ENCODE measurements at places on chromosomes 7 and 10. TPM values are rescaled to one million over a fixed set of nuclear protein-coding genes. Genes with fewer than 3 reads are reported as not detected.

DNA sequence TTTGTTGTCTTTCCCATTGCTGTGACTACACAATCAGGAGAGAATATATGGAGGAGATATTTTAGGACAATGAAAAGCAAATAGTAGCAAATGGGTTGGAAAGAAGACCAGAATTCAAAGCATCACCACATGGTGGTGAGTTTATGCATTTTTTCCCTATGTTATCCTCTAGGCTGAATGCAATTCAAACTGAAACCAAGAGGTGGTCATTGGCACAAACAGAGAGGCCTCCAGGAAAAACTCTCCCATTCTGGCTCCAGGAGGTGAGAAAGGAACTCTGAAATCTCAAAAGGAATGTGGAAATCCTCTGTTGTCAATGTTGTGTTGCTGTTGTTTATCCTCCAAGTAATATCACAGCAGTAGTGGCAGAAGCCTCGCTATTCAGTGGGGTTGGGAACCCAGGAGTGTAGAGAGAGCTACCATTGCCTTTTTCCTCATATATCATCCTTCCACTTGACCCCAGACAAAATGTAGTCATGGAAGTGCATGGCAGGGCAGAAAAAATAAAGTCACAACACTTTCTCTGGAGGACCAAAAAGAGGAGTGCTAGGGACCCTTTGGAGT is 819.1 kb downstream of the GRID1 start:
- DNase-seq: no peak

- no peak for DNase-seq
These were observed 172.4 kb upstream of the AGR3 start for GRCh38 chr7:17054206-17054605.

The HTR7 gene
- total RNA-seq: 0.38 TPM

DNA sequence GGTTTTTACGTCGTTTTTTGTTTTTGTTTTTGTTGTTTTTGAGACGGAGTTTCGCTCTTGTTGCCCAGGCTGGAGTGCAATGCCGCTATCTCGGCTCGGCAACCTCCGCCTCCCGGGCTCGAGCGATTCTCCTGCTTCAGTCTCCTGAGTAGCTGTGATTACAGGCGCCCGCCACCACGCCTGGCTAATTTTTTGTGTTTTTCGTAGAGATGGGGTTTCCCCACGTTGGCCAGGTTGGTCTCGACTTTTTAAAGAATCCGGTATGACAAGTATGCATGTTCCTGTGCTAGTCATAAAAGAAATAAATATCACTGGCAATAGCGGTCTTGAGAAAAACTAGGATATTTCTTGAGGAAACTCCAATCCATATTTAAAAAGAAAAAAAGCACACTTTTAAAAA is 2.7 kb upstream of the ARL4A start:
- no peak for DNase-seq

The TBC1D12 gene
- total RNA-seq: 13.1 TPM

DNA sequence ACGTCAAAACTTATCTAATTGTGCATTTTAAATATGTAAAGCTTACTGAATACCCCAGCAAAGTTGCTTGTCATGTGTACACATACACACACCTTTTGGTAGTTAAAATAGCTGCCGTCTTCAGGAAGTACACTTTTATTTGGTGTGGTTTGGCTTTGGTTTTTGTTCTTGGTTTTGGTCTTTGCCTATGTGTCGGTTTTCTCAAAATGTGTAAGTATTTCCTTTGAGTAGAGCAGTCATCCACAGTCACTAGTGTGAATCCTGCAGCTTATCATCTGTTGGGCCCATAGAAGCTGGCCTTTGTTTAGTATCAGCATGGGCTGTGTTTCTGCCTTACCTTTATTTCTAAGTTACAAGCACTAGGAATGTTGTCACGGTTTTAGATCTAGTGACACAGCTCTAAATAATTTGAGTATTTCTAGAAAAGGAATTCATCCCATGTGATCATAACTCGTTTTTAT is 35.3 kb downstream of the NET1 start:
- no peak for DNase-seq

DNA sequence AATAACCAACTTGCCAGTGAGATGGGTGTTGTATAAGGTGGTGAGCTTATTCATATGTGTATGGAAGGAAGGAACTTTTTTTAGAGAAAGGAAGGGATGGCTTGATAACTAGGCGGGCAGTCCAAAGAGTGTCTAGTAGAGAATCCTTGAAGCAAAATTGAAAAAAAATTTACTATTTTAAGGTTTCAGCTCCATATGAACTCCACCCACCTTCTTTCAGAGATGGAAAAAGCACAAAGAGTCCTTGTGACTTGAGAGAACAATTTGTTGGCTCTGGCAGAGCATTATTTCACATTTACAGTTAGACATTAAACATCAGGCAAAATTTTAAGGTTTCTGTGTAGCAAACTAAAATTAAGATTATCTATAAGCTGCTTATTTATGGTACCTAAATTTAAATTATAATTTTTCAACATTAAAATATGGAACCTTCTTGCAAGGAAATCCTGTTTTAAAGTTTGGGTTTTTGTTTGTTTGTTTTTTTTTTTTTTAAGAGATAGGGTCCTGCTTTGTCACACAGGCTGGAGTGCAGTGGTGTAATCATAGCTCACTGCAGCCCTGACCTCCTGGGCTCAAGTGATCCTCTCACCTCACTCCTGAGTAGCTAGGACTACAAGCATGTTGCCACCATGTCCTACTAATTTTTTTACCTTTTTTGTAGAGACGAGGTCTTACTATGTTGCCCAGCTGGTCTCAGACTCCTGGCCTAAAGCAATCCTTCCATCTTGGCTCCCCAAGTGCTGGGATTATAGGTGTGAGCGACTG is 12.2 kb downstream of the PTPN12 start:
- no peak for DNase-seq

DNA sequence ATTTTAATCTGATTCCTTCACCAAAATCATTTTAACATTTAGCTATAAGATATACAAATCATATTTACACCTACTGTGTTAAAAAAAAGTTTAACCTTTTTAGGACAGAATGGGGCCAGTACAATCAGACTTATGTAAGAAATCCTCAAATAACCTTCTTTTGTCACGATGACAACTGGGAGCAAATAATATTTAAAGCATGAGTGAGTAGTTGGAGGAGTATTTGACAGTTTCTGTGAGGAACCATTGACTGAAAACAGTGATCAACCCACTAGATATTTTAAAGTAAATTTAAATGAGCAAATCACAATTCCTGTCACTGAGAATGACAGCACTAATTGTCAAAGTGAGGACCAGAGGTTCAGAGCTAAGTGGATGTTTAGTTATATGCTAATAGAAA is 289.1 kb downstream of the CNTNAP2 start:
- DNase-seq: no peak

- DNase-seq: peak; percentile 69
These were observed at the start of gene SP8 for GRCh38 chr7:20786779-20787659. Gene SP8 (minus strand): TSS chr7:20786886. CDS start chr7:20786798, 88 bp downstream.

DNA sequence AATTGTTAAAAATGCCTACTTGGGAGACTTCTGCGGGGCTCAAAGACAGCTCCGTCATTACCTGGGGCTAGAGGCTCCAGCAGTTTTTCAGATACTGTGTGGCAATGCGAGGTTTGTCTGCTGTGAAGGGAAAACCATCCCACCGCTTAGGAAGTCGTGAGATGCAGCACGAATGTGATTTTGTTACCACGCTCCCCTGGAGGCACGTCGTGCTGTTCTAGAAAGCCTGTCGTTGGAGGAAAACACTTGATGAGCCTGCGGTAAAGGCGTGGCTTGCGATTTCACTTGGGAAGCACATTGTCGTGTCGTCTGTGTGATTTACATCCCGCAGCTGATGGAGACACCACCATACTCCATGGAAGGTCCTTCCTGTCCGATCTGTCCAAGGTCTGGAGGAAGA is 39.3 kb downstream of the CAMK1D start:
- DNase-seq: no peak

The VSTM4 gene
- total RNA-seq: 8.5 TPM

- DNase-seq: no peak
These were observed at the start of gene CALHM2 for GRCh38 chr10:103451831-103452505. Gene CALHM2 (minus strand): TSS chr10:103452370. CDS start chr10:103449941, 2,429 bp downstream.

- no peak for DNase-seq
These were observed 111.7 kb upstream of the COBL start for GRCh38 chr7:51428217-51428887.

The C10orf105 gene
- total RNA-seq: 0.35 TPM

GRCh38 chr7:32256376-32256775 is 186.2 kb upstream of the PDE1C start:
- no peak for DNase-seq

DNA sequence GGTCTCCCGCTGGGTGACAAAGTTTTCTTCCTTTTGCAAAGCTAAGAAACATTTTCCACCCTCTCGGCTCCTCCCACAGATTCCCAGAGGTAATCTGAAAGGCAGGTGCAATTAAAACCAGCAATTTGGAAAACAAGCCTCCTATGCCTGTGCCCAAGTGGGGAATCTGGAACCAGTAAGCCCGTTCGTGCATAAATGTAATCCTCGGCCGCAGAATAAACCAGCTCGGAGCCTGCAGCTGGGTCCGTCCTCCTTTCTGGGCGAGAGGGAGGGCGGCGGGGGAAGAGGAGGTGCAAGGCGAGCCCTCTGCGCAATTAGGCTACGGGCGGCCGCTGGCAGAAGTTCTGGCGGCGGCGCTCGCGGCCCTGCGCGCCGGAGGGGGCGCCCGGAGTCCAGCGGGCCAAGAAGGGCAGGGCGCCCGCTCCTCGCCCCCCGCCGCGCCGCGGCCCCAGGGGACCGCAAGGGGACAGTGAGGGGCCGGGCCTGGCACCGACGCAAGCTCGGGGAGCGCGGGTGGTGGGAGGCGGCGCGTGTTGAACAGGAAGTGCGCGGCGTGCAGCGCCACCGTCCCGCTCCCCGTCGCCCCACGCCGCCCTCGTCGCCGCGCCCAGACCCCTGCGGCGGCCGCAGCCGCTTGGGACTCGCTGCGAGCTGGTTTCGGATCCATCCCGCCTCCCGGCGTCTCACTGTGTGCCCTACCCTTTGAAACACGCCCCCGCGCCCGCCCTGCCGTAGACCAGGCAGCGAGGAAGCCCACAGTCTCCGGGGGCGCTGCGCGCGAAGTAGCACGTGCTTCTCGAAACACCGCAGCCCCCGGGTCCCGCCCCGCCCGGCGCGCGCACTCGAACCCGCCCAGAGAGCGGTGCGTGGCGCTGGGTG is at the start of gene PRKAG2:
PRKAG2 (minus strand) TSS at position 217 of the 879 bp plus-strand sequence. CDS start 495 bp downstream, outside the sequence.
- DNase-seq: peak; percentile 66

DNA sequence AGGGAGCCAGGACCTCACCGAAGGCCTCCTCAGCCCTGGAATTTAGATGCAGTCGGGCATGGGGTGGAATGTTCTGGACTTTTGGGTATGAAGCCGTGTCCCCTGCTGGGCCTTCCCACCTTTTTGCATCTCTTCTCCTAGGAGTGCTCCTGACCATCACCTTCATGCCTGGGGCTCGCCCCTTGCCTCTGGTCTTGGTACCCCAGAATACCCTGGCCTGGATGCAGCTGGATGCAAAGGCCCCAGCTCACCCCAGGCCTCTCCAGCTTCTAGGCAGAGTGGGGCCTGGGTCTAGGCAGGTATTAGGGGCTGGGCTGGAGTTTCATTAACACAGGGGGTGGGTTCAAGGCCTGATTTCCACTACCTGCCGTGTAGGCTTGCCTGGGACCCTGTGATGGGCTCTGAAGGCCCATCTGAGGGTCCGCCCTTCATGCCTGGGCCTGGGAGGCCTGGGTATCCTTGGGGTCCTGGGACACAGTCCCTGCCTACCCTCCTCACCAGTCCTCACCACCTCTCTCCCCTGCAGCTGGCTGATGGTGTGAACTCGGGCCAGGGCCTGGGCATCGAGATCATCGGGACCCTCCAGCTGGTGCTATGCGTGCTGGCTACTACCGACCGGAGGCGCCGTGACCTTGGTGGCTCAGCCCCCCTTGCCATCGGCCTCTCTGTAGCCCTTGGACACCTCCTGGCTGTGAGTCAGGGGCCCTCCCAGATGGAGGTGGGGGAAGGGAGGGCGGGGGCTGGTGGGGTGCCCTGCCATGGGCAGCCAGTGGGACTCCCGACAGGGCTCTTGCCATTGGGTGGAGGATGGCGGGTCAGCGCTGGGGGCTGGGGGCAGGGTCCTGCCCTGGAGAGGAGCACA is 10.1 kb downstream of the AQP1 start:
- peak; percentile 66 for DNase-seq

The MYOZ1 gene
- 3.5 TPM for total RNA-seq

GRCh38 chr10:129192344-129193128 is 274.5 kb upstream of the MGMT start:
- DNase-seq: no peak

The CYP26C1 gene
- total RNA-seq: 0.35 TPM

The ZNF736 gene
- 24.5 TPM for total RNA-seq

- no peak for DNase-seq
These were observed 102.8 kb downstream of the PLPP4 start for GRCh38 chr10:120559800-120560199.

GRCh38 chr10:123869020-123869414 is 22.6 kb downstream of the CPXM2 start:
- no peak for DNase-seq

- DNase-seq: no peak
These were observed 12.2 kb upstream of the SVIL start for GRCh38 chr10:29646960-29647461.

The NEBL gene
- 21.2 TPM for total RNA-seq

DNA sequence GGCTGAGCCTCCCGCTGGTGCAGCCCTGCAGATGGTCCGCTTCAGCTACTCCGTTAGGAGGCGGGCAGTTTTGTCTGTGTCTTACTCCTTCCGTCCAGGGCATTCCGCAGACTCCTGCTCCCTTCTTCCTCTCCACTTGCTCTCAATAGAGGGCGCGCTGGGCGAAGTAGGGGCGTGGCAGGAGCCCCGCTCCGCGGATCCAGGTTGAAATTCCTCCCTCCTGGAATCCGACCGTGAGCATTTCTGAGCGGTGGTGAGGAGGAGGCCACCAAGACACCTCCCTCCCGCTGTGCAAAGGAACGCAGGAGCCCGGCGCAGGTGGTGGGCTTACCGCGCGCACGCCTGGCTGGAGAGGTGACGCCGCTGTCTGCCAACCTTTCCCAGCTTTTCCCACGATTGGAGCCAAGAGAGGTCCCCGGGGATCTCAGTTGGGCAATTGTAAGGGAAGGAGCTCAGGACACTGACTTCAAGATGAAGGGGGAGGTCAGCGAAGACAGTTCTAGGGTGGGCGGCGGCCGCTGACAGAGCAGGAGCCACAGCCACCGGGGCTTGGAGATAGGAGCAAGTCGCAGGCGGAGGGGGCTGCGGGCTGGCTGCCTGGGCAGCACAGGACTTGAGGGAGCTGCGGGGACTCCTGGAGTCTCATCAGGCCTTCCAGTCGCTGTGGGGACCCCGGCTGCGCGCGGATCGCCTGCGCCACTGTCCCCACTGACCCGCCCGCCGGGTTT is 1011.3 kb downstream of the XPNPEP1 start:
- peak; percentile 90 for DNase-seq

DNA sequence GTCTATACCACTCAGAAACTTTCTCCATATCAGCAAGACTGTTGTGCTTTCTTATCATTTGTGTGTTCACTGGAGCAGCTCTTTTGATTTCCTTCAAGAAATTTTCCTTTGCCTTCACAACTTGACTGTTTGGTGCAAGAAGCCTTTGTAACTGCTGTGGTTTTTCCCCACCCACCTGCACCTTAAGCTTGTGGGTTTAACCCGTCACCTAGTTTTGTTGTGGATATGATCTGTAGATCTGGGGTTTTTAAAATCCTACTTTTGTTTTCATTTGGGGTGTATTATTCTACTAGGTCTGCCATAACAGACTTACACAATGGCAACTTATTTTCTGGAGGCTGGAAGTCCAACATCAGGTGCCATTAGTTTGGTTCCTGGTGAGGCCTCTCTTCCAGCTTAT is 30.5 kb upstream of the CHST3 start:
- no peak for DNase-seq

Measured in kidney (tissue), 22 donors.